Uterus (tissue), 4 donors: ENCODE measurements at places on chromosomes 6 and 20.

DNA sequence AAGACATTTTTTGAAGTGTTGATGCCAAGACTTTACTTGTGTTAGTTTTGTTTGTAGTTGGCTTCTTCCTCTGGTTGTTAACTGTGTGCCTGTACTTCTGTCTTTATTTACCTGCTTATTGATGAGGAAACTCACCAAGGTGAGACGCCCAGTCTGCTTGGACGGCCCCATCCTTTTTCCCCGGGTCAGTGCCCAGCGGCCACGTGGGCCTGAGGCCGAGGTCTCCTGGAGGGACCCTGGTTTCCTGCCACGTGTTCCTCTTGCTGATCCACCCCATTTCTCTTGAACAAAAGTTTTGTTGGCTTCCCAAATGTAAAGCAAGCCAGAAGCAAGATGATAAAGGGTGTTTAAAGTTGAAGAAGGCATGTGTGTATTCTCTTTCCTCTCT lies 24.8 kb downstream of the DUSP22 start:
- no peaks in the 10 kb centered on the region for H3K36me3 ChIP-seq
- DNase-seq, result no peak
- no peaks in the 10 kb centered on the region for H3K27me3 ChIP-seq
- H3K27ac ChIP-seq, result no peak overlapping the region
- no peaks in the 10 kb centered on the region for H3K4me1 ChIP-seq

- no peaks in the 10 kb centered on the region for H3K36me3 ChIP-seq
- H3K4me3 ChIP-seq, result no peak overlapping the region
- H3K27ac ChIP-seq, result no peak overlapping the region
- no peaks in the 10 kb centered on the region for H3K27me3 ChIP-seq
- no peaks in the 10 kb centered on the region for H3K4me1 ChIP-seq
Measured at GRCh38 chr20:14775778-14776177, 438.4 kb upstream of the FLRT3 start.

DNA sequence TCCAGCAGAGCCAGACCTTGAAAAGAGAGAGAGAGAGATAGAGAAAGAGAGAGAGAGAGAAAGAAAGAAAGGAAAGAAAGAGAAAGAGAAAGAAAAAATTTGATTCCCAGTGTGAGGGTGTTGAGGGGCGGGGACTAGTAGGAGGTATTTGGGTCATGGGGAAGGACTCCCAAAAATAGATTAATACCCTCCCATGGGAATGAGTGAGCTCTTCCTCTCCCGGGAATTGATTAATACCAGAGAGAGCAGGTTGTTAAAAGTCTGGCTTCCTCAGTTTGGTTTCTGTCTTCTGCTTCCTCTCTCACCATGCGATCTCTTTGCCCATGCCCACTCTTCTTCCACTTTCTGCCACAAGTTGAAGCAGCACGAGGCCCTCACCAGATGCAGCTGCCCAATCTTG lies 28.8 kb upstream of the CFAP206 start:
- no peak for DNase-seq
- no peak overlapping the region for H3K4me3 ChIP-seq
- H3K36me3 ChIP-seq, result no peaks in the 10 kb centered on the region

GRCh38 chr6:166052837-166053236 lies 114.8 kb downstream of the TBXT start:
- no peak for DNase-seq
- no peaks in the 10 kb centered on the region for H3K36me3 ChIP-seq
- H3K27ac ChIP-seq, result no peak overlapping the region
- no peaks in the 10 kb centered on the region for H3K27me3 ChIP-seq
- H3K4me1 ChIP-seq, result peaks cover 4% of the 10 kb centered on the region
- no peak overlapping the region for H3K4me3 ChIP-seq

DNA sequence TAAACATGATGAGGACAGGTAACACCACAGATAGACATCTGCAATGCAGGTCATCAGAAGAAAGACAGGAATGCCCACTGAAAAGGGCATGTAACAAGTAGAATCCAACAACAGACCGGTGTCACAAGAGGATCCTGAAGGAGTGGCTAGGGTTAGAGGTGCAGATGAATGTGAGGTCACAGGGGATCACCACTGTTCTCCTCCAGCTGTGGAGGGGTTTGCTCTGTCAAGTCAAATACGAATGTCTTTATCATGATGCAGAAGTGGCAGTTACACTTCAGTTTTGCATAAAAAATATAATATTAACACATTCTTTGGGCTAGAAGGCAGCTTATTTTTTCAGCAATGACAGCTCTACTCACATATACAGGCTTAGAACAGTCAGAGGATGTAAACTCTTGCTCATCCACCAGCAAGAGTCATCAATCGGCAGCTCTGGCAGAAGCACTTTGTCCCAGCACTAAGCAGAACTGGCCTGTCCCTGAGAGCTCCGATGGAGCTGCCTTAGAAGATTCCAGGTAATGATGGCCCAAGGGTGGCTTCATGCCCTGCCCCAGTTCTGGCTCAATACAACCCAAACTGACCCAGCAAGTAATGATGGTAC lies 130.4 kb upstream of the TRAF3IP2 start:
- H3K4me3 ChIP-seq, result no peak overlapping the region
- no peak overlapping the region for H3K27ac ChIP-seq
- no peak for DNase-seq

DNA sequence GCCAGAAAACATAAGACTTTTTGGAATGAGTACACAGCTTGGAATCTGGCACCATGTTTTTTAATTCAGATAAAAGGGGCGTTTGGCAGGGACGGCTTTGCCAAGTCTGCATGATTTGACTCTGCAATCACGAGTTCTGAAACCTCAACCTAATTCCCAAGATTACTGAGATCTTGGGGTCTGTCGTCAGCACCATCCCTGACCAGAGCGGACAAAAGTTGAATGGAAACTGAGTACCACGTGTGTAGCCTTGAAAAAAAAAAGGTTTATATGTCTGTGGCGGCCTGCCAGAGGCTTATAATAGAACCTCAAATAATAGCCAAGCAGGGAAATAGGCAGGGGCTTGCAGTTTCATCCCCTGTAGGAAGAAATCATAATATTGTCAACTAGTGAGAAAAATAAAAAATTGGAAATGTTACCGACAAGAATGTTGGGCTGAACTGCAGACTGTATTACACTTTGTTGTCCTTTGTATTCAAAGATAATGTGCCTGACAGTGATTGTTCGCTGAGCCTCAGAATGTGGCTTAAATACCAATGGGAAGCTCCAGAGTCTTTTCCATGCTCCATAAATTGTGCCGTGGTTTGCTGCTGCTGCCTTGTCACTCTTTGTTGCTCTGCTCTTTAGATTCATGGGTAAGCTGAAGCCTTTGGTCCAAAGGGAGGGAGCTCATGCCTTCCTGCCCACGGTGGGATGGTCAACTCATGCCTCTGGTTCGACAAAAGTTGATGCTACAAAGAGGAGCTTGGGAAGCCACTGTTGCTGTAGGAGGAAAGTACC lies 118.8 kb upstream of the ARID1B start:
- no peak overlapping the region for H3K4me3 ChIP-seq
- no peak for DNase-seq
- no peaks in the 10 kb centered on the region for H3K4me1 ChIP-seq
- H3K27me3 ChIP-seq, result no peaks in the 10 kb centered on the region

DNA sequence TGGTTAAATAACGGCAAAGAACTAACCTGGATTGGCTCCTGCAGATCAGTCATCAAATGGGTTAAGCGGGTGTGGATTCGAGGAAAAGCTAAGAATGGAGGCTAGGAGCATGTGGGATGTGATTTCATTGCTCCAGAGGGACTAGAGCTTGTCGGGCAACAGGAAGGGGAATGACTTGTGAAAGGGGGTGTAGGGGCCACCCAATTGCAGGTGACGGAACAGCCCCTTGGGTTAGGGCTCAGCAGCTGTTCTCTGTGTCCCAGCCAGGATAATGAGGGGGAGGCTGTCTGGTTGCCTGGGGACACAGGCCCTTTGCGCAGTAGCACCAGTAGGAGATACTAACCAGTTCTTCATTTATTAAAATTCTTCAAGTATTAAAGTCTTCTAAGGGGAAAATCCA lies 25.0 kb upstream of the MRPS18A start:
- H3K36me3 ChIP-seq, result no peaks in the 10 kb centered on the region
- peaks cover 21% of the 10 kb centered on the region for H3K4me1 ChIP-seq
- no peaks in the 10 kb centered on the region for H3K27me3 ChIP-seq

GRCh38 chr20:9582137-9582536 lies 67.7 kb downstream of the LAMP5 start:
- no peaks in the 10 kb centered on the region for H3K4me1 ChIP-seq
- H3K27me3 ChIP-seq, result no peaks in the 10 kb centered on the region
- no peak for DNase-seq
- H3K36me3 ChIP-seq, result no peaks in the 10 kb centered on the region
- no peak overlapping the region for H3K27ac ChIP-seq
- no peak overlapping the region for H3K4me3 ChIP-seq

GRCh38 chr6:33589731-33590530 lies 9.9 kb upstream of the BAK1 start:
- H3K27ac ChIP-seq, result peak overlapping the region; percentile 58
- no peaks in the 10 kb centered on the region for H3K27me3 ChIP-seq
- peak; percentile 64 for DNase-seq
- no peak overlapping the region for H3K4me3 ChIP-seq
- peaks cover 10% of the 10 kb centered on the region for H3K4me1 ChIP-seq

- H3K27me3 ChIP-seq, result no peaks in the 10 kb centered on the region
- no peak overlapping the region for H3K4me3 ChIP-seq
- H3K27ac ChIP-seq, result no peak overlapping the region
- DNase-seq, result no peak
- no peaks in the 10 kb centered on the region for H3K4me1 ChIP-seq
Measured at GRCh38 chr6:61909486-61909885, 376.5 kb downstream of the KHDRBS2 start.

DNA sequence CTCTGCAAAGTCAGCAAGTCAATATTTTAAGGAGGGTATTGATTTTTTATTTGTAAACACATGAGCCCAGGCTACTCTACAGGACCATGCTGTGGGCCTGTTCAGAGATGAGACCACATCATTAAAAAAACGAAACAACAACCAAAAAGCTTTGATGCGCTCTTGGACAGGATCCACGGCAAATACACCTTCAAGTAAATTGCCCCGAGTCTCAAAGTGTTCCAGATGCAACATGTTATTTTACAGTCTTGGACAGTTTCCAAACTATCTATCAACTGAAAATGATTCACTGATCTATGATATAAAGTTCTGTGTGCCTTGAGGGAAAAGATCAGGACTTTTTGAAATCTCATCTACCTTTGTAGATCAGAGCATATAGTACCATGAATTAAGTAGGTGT lies 25.8 kb upstream of the CARMIL1 start:
- H3K27me3 ChIP-seq, result no peaks in the 10 kb centered on the region
- no peak for DNase-seq
- H3K36me3 ChIP-seq, result no peaks in the 10 kb centered on the region
- H3K27ac ChIP-seq, result no peak overlapping the region

GRCh38 chr6:16236631-16237199 lies 1.7 kb upstream of the GMPR start:
- no peaks in the 10 kb centered on the region for H3K27me3 ChIP-seq
- peak overlapping the region; percentile 56 for H3K27ac ChIP-seq
- no peak for DNase-seq
- H3K4me1 ChIP-seq, result peaks cover 4% of the 10 kb centered on the region
- no peaks in the 10 kb centered on the region for H3K36me3 ChIP-seq

GRCh38 chr20:60228255-60228654 lies 270.0 kb downstream of the CDH26 start:
- H3K27ac ChIP-seq, result no peak overlapping the region
- H3K27me3 ChIP-seq, result no peaks in the 10 kb centered on the region
- no peak overlapping the region for H3K4me3 ChIP-seq
- no peak for DNase-seq

GRCh38 chr20:43458422-43458924 lies 777 bp downstream of the SRSF6 start:
- H3K27me3 ChIP-seq, result no peaks in the 10 kb centered on the region
- H3K27ac ChIP-seq, result peak overlapping the region; percentile 100
- peak overlapping the region; percentile 86 for H3K4me3 ChIP-seq
- no peaks in the 10 kb centered on the region for H3K36me3 ChIP-seq
- peak; percentile 28 for DNase-seq
- peaks cover 7% of the 10 kb centered on the region for H3K4me1 ChIP-seq

DNA sequence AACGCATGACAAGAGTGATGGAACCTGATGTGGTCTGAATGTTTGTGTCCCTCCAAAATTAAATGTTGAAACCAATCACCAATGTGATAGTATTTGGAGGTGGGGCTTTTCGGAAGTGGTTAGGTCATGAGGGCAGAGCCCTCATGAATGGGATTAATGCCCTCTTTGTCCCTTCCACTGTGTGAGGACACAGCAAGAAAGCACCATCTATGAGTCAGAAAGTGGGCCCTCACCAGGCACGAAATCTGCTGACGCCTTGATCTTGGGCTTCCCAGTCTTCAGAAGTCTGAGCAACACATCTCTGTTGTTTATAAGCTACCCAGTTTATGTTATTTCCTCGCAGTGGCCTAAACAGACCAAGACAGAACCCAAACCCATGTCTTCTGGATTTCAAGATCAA lies 244.0 kb upstream of the JAG1 start:
- no peaks in the 10 kb centered on the region for H3K4me1 ChIP-seq
- no peak overlapping the region for H3K27ac ChIP-seq
- DNase-seq, result no peak
- no peaks in the 10 kb centered on the region for H3K36me3 ChIP-seq

- H3K36me3 ChIP-seq, result no peaks in the 10 kb centered on the region
- no peak for DNase-seq
- H3K4me3 ChIP-seq, result no peak overlapping the region
- H3K4me1 ChIP-seq, result no peaks in the 10 kb centered on the region
- no peaks in the 10 kb centered on the region for H3K27me3 ChIP-seq
- no peak overlapping the region for H3K27ac ChIP-seq
Measured at GRCh38 chr6:80366714-80367113, 260.2 kb downstream of the BCKDHB start.

DNA sequence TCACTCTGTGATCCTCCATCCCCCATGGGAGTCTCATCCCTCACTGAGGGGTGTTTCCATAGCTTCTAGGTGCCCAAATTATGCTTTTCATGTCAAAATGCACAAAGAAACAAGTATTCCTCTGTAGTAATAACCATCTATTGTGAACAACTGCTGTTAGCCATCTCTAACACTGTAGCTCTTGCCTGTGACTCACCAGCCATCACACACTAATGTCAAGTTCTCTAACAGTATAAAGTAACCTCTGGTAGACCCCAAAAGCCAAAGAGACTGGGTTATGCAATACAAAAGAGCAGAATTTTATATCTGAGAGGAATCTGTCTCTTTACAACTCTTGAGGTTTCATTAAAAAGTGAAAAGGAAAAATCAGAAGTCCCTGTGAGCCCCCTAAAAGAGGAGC lies 25.4 kb upstream of the IYD start:
- H3K4me1 ChIP-seq, result no peaks in the 10 kb centered on the region
- H3K27me3 ChIP-seq, result no peaks in the 10 kb centered on the region
- H3K27ac ChIP-seq, result no peak overlapping the region
- H3K36me3 ChIP-seq, result no peaks in the 10 kb centered on the region
- no peak for DNase-seq
- H3K4me3 ChIP-seq, result no peak overlapping the region

DNA sequence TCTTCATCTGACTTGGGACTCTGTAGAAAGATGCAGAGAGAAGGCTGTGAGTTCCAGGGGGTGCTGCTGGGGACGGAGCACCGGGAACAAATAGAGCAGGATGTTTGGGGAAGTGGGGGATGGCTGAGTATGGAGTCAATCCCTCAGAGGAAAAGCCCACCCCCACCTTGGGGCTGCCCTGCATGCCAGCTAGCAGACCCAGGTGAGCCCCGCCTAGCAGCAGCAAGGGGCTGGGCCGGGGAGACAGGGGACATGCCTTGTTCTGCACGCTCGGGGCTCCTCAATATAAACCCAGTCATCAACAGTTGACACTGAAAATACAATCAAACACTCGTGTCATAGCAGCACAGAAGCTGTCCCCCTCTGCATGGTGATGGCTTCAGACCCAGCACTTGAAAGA lies 74.6 kb downstream of the NINL start:
- H3K27ac ChIP-seq, result no peak overlapping the region
- no peaks in the 10 kb centered on the region for H3K4me1 ChIP-seq
- DNase-seq, result no peak
- H3K27me3 ChIP-seq, result no peaks in the 10 kb centered on the region
- H3K4me3 ChIP-seq, result no peak overlapping the region

GRCh38 chr20:44973053-44973452 lies 6.7 kb downstream of the STK4 start:
- H3K36me3 ChIP-seq, result no peaks in the 10 kb centered on the region
- H3K27ac ChIP-seq, result peak overlapping the region; percentile 32
- no peak overlapping the region for H3K4me3 ChIP-seq
- DNase-seq, result no peak
